ENCODE measurements at places on chromosomes 2 and 18.

DNA sequence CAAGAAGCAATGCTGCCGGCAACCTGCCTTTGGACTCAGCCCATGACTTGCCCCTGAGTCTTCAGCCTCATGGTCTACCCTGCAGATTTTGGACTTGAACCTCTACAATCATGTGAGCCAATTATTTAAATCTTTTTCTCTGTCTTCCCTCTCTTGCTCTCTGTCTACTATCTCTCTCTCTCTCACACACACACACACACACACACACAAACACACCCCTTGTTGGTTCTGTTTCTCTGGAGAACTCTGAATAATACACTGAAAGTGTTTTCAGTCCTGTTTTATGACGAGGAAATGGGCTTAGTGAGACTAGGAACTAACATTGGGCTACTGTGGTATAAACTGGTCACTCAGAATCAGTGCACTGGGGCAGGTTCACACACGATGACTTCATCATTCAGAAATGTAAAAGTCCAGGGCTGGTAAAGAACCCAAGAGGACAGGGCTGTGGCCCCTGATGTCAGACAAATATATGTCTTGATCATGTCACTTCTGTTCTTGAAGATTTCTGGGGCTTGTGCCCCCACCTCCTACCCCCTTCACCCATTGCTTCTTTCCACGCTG lies 266.1 kb upstream of the SIX2 start:
- no peak for DNase-seq

GRCh38 chr18:52572036-52573000 lies 232.3 kb downstream of the DCC start:
- no peak for DNase-seq

DNA sequence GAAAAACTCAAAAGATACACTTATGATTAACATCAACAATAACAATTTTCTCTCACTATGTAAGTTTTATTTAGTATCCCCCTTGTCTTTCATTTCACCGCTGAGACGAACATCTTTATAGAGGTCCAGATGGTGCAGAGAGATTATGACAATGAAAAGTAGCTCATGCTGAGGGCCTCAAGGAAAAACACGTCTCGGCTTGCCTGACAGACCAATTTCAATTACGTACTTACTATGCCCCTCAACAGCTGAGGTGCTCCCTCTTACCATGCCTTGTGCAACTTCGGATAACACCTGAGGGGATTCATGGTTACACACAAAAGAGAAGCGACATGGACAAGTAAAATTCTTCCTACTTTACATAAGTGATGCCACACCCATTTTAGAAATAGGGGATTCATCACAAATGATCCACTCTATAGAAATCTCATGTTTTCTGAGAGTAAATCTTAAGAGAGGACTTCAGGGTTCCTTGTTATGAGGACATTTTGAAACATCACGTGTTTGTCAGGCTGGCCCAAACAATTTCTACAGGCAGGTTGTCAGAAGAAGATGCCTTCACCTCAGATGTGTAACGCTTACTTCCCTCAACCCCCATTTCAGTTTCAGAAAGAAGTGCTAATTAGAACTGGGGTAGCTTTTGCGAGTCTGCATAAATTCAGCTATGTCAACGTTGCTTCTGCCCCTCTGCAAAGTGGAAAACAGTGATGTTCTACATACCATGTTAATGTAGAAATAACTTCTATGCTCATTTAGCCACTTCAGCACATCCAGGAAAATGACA lies 191.4 kb downstream of the NRXN1 start:
- no peak for DNase-seq

- DNase-seq = no peak
Measured at GRCh38 chr2:41475959-41476358, 571.9 kb upstream of the PKDCC start.

DNA sequence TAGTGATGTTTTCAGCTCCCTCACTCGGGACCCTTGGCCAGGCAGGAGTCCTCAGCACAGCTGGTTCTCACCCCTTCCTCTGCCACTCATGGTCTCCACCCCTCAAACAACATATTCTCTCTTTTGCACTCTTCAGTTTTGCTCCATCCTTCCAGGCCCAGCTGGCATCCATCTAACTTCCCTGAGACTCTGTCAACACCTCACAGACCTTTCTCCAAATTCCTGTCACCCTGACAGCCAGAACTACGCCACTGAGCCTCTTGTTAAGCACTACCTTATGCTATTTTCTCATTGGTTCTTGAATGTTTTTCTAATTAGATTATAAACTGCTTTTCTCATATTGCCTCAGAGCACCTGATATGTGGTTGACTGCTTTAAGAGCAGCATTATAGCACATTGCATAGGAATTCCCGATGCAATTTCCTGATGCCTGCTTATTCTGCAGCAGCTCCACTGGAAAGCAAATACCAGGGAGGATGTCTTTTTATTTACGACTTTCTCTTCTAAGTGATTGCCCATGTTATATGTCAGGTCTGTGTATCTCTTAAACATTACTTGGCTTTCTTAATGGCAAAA lies 12.4 kb upstream of the INO80C start:
- no peak for DNase-seq

DNA sequence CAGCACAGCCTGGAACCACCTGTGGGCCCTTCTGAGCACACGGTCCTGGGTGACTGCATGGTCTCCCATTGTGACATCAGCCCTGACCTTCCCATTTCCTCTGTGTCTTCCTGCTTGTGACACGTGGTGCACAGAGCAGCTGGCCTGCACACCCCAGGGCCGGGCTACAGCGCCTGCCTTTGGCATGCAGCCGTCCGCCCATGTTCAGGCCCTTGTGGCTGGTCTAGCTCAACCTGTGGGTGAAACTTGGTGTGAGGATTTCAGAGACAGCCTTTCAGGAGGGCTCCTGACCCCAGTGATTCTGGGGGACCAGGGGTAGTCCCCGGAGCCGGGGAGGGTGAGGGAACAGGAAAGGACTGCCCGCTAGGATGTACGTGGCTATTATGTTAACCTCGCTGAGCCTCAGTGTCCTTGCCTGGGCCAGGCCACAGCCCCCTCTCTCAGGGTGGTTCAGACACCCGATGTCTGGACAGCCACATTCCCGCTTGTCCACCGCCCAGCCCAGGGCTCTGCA lies 284.8 kb upstream of the HS6ST1 start:
- DNase-seq = no peak

DNA sequence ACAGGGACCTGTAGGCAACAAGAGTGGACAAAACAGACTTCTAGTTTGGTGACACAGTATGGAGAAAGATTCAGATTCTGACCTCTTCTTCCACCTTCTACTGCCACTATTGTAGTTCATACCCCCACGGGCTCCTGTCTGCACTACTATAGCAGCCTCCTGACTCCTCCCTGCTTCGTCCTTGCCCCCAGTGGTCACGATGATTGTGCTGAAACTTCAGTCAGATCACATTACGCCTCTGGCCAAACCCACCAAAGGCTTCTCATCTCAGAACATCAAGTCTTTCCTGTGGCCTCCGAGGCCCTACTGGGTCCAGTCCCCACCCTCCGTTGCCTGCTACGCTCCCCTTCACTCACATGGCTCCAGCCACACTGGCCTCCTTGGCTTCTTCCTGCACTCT lies 147.6 kb downstream of the CYP26B1 start:
- DNase-seq = no peak

DNA sequence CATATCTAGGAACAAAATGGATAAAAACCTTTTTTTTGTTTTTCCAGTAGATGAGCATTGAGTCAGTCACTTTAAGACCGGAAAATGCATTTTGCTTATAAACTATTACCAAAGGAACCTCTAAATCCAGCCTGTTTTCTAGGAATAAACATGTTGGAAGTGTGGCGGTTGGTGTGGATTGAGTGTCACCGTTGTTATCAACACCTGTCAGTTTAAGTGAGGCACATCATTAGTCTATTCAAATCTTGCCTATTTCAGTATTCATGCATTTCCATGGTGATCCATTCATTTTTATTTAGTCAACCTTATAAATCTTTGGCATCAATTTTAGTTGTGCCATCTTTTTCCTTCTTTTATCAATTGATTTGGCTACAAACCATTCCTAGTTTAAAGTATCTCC lies 3.3 kb downstream of the KLHL29 start:
- no peak for DNase-seq

DNA sequence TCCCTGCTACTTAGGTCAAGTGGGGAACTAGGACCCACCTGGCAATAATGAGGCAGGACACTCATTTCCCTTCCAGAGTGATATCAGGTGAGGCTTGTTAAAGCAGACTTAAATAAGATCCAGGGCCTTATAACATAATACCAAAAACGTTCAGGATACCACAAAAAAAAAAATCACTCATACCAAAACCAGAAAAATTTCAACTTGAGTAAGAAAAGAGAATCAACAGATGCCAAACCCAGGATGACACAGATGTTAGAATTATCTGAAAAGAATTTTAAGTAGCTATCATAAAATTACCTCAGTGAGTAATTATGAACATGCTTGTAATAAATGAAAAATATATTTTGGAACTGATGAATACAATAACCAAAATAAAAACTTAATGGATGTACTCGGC lies 255.6 kb upstream of the OSR1 start:
- no peak for DNase-seq

- DNase-seq = no peak
Measured at GRCh38 chr2:144507441-144508171, 12.3 kb downstream of the ZEB2 start.

- no peak for DNase-seq
Measured at GRCh38 chr18:58579561-58580047, 49.3 kb downstream of the ALPK2 start.

DNA sequence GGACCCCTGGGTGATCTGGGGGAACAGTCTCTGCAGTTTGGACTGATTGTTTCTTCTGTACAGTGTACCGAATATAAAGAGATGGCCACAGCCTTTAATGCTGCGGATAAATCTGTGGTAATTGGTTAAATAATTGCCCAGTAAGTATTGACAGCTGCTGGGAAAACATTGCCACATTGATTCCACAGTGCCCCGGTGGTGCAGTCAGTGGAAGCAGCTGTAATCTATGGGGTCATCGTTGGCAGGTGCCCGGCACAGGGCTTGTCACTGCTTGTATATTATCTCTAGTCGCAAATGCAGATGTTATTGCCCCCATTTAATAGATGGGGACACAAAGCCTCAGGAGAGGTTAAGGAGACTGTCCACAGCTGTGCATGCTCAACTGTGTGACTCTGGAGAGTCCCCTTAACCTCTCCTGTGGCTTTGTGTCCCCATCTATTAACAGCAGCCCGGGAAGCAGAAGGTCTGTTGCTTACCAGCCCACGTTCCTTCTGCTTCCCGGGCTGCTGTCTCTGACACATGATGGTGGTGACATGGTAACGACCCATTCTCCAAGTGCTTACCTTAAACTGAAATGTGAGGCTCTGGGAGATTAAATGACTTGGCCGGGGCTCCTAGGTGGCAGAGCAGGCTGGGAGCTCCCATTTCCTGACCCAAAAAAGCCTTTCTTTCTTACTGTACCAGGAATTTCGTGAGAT lies 76.9 kb downstream of the NCK2 start:
- no peak for DNase-seq

- peak; percentile 73 for DNase-seq
Measured at GRCh38 chr2:11377928-11378545, 33.6 kb upstream of the ROCK2 start.

DNA sequence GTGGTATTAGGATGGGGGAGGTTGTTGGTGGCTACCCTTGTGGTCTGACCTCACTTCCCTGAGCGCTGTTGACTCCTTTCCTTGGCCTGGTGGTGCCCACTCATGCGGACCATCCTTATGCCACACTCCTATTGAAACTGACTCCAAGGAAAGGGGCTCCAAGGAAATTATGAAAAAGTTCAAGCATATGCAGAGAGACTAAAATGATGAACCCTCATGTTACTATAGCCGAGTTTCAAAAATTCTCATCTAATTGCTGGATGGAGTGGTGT lies 96.2 kb upstream of the STPG4 start:
- DNase-seq = no peak

DNA sequence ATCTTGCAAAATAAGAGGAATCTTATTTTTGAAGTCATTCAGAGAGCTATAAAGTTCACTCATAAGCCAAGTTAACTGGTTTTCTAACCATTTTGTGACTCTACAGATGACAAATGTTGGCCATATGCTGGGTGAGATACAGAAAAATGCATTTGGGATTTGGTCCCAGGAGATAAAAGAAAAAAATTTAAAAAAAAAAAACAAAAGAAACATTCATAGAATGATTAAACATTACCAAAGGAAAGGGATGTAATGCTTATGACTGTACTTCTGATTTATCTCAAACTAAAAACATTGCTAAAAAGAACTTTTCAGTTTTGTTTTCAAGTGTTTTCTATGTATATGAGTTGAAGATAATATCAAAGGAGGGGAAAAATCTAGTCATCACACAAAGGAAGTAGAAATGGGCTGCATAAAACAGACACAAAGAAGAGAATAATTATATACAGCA lies 43.1 kb downstream of the PELI1 start:
- DNase-seq = peak; percentile 71

DNA sequence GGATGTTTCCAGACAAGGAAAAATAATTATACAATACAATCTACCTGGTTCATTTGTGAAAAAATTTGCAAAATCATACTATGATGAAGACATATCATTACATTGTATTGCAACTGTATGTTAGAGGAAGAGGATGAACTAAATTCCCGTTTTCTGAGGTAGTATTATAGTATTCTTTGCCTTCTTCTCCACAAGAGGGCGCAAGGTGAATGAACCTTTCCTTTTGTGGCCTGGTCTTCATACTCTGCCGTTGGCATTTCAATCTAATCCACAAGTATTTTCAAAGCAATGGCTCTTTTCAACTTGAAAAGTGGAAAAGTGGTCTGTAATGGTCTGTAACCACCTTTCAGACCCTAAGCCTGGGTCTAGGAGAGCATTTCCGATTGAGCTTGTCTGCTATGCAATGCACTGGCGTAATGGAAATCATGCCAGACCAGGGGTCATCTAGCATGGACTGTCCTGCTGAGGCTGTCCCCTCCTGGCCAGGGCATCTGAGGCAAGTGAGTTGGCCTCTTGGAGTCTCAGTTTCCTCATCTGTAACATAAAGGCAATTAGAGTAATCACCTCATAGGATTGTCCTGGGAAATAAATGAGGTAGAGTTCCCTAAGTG lies 30.8 kb upstream of the ZNF396 start:
- no peak for DNase-seq

- DNase-seq = no peak
Measured at GRCh38 chr2:67752199-67752598, 310.6 kb downstream of the C1D start.

DNA sequence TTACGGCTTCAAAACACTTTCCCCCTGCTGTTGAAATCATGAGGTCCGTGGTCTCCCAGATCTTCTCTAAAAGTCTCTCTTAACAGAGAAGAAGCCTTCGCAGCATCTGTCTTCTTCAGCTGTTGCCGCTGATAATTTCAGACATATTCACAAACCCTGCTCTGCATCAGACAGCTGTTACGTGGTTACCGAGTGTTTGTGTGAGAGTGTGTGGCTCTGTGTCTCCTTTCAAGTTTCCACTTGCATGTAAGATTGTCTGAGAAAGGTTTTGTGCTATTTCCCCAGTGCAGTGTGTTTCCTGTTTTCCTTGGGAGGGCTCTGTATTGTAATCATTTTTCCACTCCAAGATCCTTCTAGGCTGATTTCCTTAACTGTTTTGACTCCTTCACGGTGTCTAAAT lies 32.8 kb downstream of the MAIP1 start:
- DNase-seq = no peak

- DNase-seq = no peak
Measured at GRCh38 chr2:28226558-28226957, 166.1 kb upstream of the FOSL2 start.

GRCh38 chr2:208407667-208408066 lies 1.1 kb downstream of the PTH2R start:
- no peak for DNase-seq
